ENCODE measurements at places on chromosomes 5 and 9.
A peak's percentile ranks its signal among the peaks of the same experiment; 100 is the strongest.

GRCh38 chr5:115433918-115434317 lies 110.7 kb downstream of the FEM1C start:
- DNase-seq: no peak

- DNase-seq: no peak
These were observed 46.5 kb downstream of the TARS1 start for GRCh38 chr5:33487236-33487635.

DNA sequence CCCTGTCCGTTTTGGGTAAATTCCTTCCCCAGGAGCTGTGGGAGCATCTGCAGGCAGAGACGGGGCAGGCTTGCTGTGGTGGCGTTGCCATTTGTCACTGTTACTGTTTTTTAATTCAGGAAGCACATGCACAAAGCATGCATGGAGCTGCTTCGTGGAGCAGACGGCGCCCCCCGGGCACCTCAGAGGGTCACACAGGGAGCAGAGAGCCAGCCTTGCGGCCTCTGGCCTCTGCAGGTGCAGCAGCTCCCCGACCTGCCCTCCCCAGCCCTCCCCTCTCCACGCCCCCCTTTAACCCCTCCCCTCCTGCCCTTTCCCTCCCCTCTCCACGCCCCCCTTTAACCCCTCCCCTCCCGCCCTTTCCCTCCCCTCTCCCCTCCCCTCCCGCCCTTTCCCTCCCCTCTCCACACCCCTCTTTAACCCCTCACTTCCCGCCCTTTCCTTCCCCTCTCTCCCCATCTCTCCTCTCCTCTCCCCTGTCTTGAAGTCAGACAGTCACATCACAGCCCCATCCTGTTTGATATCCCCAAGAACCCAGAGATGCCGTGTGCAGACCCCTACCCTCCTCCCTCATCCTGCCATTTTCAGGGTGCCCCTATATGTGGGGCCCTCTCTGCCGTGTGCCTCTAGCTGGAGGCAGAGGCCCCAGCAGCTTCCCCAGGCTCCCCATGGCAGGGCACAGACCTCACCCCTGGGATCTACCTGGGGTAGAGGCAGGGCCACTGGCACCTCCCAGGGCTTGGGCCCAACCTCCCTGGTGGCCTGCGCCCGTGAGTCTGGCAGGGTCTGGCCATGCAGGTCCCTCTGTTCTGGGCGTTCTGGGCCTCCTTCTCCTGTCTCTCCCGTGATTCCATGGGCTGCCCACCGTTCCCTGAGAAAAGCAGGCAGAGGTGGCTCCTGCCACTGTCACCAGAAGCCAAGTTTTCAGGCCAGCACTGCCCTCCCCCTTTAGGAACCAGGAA lies 29.6 kb upstream of the UBAC1 start:
- peak; percentile 38 for DNase-seq

- DNase-seq: no peak
These were observed 41.4 kb upstream of the DAB2IP start for GRCh38 chr9:121609822-121610637.

- no peak for DNase-seq
These were observed 67.0 kb downstream of the UHRF2 start for GRCh38 chr9:6479959-6480358.

GRCh38 chr5:73274881-73275663 lies 102.1 kb downstream of the TMEM174 start:
- DNase-seq: no peak

GRCh38 chr5:44708602-44709001 lies 100.1 kb upstream of the MRPS30 start:
- DNase-seq: no peak

DNA sequence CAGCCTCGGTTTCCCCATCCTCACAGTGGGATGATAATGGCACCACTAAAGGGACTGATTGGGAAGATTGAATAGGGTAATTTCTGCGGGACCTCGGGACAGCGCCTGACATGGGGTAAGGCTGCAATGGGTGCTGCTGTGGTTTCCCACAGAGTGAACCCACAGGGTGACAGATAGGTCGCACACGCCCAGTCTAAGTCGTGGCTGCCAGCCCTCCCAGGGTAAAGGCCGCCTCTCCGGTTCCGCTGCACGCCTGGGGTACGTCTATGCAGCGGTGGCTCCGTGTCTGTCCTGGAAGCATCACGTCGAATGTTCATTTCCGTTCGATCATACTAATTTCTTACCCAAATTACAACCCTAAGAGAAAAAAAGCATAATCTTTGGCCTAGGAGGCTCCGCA lies 631 bp downstream of the CFAP77 start:
- peak; percentile 7 for DNase-seq

GRCh38 chr5:31329715-31330114 lies 136.2 kb downstream of the CDH6 start:
- no peak for DNase-seq

DNA sequence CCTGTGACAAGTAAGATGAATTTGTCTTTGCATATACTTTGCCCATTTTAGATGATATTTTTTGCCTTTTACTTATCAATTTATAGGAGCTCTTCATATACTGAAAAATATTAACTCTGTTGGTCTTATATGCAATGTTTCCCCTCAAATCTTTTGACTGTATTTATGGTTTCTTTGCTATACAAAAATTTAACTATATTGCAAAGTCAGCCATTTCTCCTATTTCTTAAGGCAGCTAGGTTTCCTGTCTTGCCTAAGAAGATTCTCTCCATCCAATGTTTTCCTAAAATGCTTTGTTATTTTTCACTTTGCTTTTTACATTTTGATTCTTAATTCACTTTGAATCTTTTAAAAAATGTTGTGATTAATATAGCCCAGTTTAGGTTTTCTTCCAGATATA lies 273.1 kb downstream of the NSG2 start:
- no peak for DNase-seq

DNA sequence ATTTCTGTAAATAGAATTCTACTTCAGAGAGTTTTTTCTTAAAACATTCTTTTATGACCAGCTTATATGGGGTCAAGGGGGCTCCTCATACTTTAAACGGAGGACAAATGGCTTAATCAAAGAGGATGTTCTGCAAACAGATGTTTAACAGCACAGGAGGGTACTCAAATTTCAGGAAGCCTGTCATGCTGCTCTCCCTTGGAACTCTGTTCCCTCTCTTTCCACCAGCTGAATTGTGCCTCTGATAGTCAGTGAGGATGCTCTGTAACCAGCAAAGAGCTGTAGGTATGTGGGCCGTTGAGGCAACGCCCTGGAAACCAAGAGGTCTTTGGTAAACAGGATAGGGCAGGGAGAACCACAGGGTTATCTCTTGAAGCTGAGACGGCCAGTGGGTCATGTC lies 161.1 kb downstream of the C5orf15 start:
- DNase-seq: no peak

- DNase-seq: no peak
These were observed 13.5 kb downstream of the CFAP90 start for GRCh38 chr5:7837403-7837802.

DNA sequence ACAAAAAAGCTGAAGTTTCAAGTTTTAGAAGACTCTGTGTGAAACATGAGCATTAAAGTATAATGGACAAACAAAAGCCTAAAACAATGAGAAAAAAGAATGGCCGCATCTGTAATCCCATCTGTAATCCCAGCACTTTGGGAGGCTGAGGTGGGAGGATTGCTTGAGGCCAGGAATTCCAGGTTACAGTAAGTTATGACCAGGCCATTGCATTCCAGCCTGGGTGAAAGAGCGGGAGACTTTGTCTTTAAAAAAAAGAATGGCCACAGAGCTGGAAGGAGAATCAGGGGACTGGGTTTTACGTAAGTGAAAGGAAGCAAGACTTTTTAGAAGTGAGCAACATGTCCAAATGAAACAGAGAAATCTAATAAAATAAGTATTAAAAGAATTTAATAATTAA lies 2.6 kb upstream of the ATG10 start:
- no peak for DNase-seq

DNA sequence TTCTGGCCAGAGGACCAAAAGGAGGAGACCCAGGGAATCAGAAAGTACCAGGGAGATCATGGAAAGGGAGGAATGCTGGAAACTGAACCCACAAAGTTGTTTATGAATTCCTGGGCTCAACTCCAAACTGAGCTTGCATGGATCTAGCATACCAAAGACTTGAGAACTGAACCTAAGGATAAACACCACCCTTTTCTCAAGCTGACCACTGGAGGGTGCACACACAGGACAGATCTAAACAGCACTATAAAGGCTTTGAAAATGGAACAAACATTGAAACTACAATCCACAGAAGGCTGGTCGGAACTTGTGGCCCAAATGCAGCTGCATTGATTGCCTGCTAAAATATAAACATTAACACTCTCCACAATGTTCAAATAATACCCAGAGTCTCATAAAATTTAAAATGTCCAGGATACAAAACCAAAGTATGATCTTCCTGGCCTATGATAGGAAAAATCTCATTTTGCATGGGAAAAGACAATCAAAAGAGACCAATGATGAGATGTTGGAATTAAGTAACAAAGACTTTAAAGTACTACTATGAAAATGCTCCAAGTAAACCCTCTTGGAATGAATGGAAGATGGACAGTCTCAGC lies 15.6 kb upstream of the IRF1 start:
- DNase-seq: no peak

DNA sequence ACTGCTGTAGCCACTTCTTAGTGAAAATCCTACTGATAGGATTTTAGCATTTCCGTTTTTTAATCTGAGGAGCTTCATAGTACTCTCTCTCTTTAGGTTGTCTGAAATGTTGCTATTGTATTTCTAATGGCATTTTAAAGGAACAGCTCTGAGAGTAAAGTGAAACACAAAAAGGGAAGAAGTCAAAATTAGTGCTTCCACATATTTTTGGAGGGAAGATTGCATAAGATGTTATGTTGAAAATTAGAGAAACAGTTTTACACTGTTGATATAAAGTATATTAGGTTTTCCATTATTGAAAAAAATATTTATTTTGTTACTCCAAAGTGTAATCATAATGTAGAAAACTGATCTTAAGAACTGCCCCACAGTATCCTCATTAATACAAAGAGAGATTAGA lies 525.1 kb downstream of the TAF11L14 start:
- DNase-seq: no peak

- DNase-seq: no peak
These were observed 198.2 kb downstream of the SAXO1 start for GRCh38 chr9:18834740-18835361.

- DNase-seq: no peak
These were observed 351.8 kb downstream of the EBF1 start for GRCh38 chr5:158747816-158748432.

- no peak for DNase-seq
These were observed 135.0 kb upstream of the DAP start for GRCh38 chr5:10896016-10896415.

DNA sequence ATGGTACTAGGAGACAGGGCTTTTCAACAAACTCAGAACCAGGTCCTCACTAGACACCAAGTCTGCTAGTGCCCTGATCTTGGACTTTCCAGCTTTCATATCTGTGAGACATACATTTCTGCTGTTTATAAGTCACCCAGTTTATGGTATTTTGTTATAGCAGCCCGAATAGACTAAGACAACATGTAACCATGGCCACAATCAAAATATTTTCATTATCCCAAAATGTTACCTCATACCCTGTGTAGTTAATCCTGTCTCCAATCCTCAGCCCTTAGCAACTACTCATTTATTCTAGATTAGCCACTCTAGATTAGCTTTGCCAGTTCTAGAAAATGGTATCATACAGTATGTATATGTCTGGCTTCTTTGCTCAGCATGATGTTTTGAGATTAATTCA lies 6.3 kb upstream of the ATG10 start:
- DNase-seq: no peak

DNA sequence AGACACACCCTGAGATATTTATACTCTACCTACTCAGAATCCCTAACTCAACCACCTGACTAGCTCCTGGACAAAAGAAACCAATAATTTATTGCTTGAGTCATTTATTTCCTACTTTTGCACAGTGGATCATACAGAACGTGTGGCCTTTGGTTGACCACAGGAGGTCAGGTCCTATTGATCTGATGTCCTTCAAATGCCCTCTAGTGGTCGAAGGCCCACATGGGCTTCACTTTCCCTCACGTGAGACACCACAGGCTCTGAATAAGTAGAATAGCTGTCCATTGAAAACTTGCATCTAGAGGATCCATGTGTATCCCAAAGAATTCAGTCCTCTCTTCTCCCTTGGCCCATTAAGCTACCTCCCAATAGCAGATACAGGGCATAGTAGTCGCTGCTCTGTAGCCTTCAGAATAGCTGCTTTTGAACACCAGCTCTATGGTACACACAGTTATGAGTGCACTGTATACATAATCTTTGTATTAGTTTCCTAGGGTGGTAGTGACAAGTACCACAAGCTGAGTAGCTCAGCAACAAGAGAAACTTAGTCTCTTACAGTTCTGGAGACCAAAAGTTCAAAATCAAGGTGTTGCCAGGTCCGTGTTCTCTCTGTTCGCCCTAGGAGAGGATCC lies 177.6 kb upstream of the SMARCA2 start:
- no peak for DNase-seq

DNA sequence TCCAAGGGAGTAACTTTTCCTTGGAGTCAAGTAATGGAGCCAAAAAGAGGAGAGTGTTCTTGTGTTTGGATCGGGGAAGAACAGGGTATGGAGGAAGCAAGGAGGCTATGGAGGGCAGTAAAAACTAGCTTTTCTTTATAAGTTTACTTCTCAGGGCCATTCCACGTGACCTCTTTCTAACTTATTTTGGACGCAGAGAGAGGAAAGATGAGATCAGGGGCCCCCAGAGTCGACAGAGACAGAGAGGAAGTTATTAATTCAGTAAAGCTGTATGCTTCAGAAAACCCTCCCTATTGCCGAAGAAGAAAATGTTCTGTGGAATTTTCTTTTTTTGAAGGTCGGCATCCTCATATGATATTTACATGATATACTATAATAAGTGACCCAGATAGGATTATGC lies 233.8 kb upstream of the MPDZ start:
- DNase-seq: no peak

DNA sequence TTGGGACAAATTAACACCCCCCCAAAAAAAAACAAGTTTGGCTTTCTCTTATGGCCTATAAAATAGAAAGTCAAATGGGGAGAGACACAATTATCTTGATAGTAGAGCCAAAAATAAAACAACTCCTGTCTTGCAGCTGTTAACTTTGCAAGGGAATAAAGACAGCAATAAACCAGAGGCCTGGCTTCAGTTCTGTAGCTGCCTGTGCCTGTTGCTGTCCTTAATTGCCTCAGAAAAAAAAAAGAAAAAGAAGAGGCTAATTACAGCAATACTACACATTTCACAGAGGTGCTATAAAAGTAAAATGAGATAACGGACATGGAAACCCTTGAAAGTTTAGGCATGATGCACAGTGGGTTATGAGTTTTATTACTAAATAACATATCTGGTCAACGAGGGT lies 170.7 kb upstream of the IRX1 start:
- DNase-seq: no peak

- no peak for DNase-seq
These were observed 1.9 kb upstream of the UBE2QL1 start for GRCh38 chr5:6446626-6447309.

DNA sequence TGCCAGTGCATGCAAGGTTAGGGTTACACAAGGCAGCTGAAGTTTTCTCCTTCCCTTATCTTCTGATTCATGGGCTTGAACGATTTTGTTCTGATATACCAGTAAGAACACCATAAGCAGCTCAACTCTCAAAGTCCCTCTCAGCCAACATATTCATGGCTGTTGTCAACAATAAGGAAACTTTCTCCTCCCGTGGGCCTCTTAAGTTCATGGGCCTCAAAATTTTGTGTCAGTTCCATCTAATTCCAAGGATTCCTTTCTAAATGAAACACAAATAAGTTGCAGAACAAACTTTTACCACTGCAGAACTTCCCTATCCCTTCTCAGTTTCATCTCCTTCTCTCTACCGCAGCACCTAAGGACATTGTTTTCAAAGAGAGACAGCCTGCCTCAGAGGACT lies 23.6 kb upstream of the CAST start:
- DNase-seq: no peak

GRCh38 chr5:43572357-43572756 lies 15.5 kb upstream of the PAIP1 start:
- DNase-seq: no peak

Data from CD8-positive, alpha-beta memory T cell (primary cell).